ENCODE measurements at places on chromosomes 7 and 10. TPM values are rescaled to one million over a fixed set of nuclear protein-coding genes. Genes with fewer than 3 reads are reported as not detected.

PHKG1 gene
- total RNA-seq, result 1.3 TPM

CLCN1 gene
- total RNA-seq, result under 0.01 TPM

CNPY1 gene
- not detected for total RNA-seq

GPR26 gene
- total RNA-seq, result not detected

KCND2 gene
- 2.1 TPM for total RNA-seq

UCMA gene
- not detected for total RNA-seq

SLIT1 gene
- 0.17 TPM for total RNA-seq

CYP3A7 gene
- 37.8 TPM for total RNA-seq

RBM28 gene
- 11.2 TPM for total RNA-seq

PAPOLB gene
- total RNA-seq, result under 0.01 TPM

SLC13A4 gene
- total RNA-seq, result 0.50 TPM

ADGRA1 gene
- not detected for total RNA-seq

Measured in fibroblast of lung (primary cell).